ENCODE measurements at places on chromosomes 13 and 19.
A peak's percentile ranks its signal among the peaks of the same experiment; 100 is the strongest.

GRCh38 chr13:99506634-99507033 is 5.4 kb downstream of the TM9SF2 start:
- no peak for DNase-seq

- no peak for DNase-seq
These were observed 90.0 kb downstream of the SLC7A1 start for GRCh38 chr13:29505511-29505910.

DNA sequence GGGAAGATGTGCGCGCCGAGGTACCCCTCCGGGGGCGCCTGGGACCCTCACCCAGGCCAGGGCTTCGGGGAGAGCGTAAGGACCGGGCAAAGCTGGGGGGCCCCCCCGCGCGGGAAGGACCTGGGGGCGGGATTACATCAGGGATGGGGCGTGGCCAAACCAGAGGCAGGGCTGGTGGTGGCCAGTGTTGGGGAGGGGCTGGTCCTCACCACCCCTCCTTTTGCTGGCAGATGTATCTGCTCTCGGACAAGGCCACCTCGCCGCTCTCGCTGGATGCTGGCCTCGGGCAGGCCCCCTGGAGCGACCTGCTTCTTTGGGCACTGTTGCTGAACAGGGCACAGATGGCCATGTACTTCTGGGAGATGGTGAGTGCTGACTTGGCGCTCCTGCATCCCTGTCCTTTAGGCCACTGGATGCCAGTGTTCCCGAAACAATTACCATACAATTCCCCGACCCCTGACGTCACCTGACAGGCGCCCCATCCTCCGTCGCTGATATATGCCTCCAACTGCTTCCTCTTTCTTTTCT is 25.3 kb downstream of the TRPM4 start:
- no peak for DNase-seq

DNA sequence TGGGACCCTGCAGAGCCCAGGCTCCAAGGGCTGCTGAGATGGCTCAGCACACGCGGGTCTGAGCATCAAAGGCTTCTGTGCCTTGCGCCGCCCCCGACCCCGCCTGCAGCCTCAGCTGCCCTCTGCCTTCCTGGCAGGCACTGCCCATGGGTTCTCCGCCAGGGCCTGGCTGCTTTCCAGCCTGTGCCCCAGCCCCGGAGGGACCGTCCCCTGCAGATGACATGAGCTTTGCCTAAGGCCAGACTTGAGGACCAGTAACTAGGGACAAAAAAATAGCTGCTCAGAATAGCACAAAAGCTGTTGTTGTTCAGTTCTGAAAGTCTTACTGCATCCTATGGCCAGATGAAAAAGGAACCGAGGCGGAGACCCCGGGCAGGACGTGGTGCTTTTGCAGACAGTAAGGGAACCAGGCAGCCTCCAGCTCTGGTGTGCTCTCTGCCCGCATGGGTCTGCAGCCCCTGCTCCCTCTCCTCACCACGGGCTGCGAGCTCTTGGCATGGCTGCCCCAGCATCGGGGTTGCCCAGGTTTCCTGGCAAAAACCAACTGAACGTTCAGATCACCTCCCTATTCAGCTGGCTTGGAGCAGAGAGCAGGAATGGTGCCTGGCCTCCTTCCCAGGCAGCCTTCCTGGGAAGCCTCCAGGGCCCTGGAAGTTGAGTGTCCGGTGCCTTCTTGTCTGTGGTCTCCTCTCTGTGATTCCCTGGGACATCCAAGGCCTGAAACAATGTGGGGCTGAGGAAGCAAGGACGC is 12.5 kb upstream of the CFAP97D2 start:
- DNase-seq = no peak

DNA sequence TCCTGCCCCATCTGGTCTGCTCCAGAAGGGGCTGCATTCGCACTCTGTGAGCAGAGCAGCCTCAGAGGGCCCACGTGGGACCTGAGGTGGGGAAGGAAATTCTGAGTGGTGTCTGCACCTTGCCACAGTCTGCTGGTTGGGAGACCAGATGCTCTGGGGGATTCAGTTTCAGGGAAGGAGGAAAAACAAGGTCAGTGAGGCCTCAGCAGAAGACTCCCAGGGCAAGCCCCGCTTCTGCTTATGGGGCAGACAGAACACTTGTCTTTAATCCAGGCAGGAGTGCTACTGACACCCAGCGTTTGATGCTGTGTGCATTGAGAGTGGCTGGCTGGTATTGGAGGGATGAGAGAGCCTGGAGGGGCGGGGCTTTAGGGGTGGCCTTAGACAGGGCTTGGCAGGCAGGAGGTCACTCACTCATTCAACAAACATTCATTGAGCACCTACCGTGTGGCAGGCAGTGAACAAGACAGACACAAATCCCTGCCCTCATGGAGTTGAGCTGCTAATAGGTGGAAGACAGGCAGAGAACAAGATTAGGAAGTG is 4.9 kb upstream of the CLEC17A start:
- no peak for DNase-seq

DNA sequence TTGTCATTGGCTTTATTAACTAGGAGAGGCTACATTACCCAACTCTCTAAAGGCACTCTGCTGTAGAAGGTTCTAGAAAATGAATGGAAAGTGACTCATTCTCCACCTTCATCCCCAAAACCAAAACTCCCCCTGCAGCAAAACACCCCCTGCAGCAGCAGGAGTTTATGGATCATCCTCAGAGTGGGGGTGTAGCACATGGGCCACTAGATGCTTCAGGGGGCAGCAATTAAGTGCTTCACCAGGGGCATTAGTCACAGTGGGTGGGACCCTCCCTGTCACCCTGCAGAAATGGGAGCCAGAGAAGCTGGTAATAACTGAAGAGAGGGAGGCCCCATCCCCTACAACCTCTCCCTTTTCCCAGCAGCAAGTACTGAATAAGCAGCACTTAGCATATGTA is 64.5 kb upstream of the MED4 start:
- peak; percentile 42 for DNase-seq

DNA sequence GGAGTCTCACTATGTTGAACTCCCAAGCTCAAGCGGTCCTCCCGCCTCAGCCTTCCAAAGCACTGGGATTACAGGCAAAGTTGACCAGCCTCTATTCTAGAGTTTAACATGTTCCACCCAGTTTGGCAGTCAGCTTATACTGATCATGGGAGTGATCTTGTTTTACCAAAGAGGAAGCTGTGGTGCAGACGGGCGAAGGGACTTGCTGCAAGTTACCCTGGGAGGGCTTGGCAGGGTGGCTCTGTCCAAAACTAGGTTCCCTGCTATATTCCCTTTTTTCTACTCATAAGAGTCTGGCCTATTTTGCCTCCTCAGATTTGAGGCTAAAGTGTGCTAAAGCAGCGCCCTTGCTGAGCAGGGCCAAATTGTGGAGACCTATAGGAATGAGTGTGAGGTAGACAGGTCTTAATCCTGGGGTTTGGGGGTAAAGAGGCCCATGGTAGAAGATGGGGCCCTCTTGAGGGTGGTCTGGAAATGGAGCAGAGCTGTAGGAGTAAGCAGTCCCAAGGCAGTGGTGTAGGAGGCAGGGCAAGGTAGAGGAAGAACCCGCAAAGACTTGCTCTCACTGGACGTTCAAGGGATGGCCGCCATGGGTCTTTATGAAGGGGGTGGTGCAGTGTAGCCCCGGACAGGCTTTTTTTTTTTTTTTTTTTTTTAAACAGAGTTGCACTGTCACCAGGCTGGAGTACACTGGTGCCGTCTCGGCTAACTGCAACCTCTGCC is 3.3 kb downstream of the RPS19 start:
- DNase-seq = peak; percentile 31

All from stimulated activated CD8-positive, alpha-beta memory T cell treated with anti-CD3 and anti-CD28 coated beads, Interleukin-4, amount 100 ng/mL, for 48 hours (primary cell).